Activated B cell treated with CpG ODN at 0.5 μM for 24 hours (primary cell): ENCODE measurements at places on chromosomes 7 and 10.

GRCh38 chr7:134782121-134782623 is 2.7 kb downstream of the CALD1 start:
- DNase-seq, result no peak

- no peak for DNase-seq
These were observed 1.1 kb downstream of the WASL start for GRCh38 chr7:123747620-123748141.

DNA sequence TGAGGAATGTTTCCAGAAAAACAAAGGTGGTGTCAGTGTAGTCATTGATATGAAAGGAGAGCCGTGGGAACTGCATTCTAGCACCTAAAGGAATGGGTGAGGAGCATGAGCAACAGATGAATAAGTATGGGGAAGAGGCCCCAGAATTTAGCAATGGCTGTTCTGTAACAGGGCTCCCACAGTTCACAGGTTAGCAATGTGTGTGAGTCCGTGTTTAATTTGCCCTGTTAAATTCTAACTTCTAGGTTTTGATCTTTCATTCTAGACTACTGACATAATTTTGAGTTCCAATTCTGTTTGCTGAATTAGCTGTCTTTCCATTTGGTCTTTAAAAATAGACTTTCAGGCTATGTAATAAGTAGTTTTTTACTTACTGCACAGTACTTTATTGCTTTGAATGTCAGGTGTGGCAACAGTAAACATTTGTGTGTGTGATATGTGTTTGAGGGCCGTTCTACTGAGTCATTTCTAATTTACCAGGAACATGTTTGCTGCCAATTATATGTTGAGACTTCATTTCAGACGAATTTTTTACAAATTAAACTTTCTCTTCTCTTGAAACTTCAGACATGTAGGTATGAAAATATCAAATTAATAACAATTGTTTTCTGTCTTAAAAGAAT is 8.8 kb downstream of the STK17A start:
- no peak for DNase-seq

- DNase-seq, result no peak
These were observed 24.5 kb upstream of the FZD1 start for GRCh38 chr7:91239772-91240171.

GRCh38 chr7:105655500-105656380 is 74.4 kb upstream of the EFCAB10 start:
- DNase-seq, result no peak
